HuH-7.5 (cell line): ENCODE measurements at places on chromosomes 16 and 17.
A peak's percentile ranks its signal among the peaks of the same experiment; 100 is the strongest.

DNA sequence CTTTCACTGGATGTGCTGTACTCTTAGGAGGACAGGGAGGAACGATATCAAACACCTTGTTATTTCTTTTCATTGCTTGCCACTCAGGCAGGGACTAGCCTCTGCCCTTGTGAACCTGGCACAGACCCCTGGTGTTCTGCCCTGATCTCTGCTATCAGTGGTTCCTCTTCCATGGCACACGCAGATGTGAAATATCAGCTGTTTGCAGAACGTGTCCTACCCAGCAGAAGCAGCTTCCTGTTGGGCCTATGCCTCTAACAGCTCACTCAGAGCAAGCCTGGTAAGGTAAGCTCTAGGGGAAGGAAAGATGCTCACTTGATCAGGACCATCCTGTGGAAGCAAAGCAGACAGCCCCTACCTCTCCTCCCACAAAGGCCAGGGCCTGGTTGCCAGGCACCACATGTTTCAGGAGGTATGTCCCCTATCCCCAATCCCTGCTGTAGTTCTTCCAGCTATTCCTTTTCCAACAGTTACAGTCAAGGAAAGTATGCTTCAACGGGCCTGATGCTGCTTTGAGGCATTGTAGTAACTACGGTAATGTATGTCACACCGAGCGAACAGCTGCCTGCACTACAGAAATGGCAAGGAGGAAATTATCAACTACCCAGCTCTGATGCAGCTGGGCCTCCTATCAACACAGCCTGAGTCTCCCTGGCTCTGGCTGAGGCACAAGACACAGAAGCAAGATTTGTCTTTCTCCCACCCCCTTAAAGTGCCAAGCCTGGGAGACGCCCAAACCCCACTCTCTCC is 41.3 kb upstream of the GFOD2 start:
- no peak for DNase-seq

DNA sequence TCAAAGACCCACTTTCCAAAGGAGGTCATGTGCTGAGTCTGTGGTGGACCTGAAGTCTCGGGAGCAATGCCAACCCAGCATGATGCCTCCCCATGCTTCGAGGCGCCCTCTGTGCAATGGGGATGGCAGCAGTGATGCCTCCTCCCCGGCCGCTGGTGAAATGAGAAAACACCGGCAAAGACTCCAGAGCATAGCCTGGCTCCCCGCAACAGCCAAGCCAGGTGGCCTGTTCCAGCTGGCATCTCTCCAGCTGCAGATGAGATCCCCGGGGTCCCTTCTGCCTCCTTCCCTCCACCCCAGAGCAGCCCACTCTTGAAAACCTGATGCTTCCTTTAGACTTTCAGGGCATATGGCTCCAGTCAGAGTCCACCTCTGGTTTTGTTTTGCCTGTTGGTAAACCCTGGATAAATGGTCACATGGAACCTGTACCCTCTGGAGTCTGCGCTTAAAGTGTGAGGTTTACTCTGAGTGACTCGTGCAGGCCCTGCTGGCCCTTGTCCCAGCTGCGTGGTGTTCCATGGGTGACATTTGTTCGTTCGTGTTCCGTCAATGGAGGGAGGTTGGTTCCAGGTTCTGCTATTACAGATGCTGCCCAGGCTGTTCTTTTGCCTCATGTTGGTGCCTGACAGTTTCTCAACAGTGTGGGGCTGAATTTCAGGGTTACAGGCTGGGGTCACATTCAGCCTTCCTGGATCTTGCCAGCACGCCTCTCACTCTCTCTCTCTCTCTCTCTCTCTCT is 181.8 kb upstream of the CIBAR2 start:
- no peak for DNase-seq

DNA sequence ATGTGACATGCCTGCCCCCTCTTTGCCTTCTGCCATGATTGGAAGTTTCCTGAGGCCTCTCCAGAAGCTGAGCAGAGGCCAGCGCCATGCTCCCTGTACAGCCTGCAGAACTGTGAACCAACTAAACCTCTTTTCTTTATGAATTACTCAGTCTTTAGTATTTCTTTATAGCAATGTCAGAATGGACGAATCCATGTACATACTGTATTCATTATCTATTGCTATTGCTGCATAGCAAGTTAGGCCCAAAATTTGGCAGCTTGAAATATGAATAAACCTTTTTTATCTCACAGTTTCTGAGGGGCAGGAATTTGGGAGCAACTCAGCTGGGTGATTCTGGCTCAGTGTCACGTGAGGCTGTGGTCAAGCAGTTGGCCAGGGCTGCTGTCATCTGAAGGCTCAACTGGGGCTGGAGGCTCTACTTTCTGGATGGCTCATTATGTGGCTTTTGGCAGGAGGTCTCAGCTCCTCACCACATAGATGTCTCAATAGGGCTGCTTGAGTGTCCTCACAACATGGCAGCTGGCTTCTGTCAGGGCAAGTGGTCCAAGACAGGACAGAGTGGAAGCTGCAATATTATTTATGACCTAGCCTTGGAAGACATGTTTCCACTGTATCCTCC is 40.0 kb downstream of the SOCS1 start:
- DNase-seq: no peak

GRCh38 chr17:60392845-60393702 is 1.1 kb upstream of the USP32 start:
- peak; percentile 68 for DNase-seq

DNA sequence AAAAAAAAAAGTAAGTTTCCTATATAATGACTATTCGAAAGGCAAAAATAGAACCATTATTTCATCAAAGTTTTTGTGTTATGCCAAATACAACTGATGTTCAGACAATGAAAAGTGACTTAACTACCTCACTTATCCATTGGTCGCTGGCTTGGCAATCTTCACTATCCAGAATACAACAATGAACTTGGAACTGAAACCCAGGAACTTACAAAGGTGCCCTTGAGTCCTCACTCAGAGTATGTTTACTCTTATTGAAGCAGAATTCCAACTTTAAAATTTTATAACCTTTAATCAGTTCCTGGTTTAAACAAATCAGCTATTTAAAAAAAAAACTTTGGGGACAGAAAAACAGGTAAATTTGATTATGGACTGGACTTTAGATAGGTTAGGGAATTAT is 34.1 kb downstream of the HELZ start:
- no peak for DNase-seq

DNA sequence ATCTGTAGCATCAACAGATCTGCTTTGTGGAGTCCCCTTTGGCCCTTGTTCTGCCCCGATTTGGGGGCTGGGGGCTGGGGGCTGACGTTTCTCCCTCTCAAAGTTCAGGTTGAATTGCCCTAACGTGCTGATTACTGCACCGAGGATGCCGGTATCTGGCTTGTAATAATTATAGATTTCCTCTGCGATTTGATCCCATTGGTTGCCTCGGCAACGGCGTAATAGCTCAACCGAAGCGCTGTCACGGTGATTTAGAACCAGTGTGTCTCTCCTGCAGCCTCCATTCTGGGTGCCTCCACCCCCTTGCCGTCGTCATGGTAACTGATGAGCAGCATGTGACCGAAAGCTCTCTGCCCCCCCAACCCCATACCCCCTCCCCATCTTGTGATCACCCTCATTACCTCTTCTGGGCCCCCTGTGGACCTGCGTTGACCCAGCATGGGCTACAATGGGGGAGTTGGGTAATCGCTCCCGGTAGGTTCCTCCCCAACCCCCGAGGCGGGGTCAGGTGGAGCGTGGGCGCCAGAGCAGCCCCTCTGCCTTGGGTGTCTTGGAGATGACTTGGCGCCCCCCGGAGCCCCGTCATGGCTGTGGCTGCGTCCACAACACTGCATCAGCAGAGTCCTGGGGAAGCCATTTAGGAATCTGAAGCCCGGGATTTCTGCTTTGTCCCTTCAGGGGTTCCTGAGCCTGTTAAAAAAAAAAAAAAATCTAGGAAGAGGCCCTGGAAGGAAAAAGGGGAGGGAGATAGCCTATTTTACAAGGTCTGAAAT is 38.4 kb downstream of the ABAT start:
- no peak for DNase-seq
